ENCODE measurements at places on chromosomes 12 and 14.

GRCh38 chr14:48805315-48805714, 780.9 kb downstream of the RPS29 start:
- peak; percentile 21 for DNase-seq

DNA sequence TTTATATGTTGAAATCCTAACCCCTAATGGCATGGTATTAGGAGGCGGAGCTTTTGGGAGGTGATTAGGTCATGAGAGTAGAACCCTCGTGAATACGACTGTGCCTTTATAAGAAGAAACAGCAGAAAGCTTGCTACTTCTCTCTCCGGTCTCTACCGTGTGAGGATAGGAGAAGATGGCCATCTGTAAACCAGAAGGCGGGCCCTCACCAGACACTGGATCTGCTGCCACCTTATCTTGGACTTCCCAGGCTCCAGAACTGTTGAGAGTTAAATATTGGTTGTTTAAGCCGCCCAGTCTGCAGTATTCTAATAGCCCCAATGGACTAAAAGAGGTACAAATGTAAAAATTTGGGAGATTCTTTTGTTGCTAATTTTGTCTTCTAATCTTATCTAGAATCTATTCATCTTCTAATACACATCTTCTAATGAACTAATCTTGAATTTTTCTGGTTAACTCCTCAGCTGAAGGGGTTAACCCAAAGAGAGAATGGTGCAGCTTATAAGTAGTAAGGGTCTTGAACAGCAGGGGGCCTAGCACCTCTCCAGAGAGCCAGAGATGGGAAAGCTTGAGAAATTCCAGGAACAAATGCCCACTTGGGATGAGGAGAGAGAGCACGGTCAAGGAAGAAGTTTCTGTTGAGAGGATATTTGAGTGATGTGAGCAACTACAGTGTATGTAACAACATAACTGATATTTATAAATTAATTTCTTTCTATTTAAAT, 264.0 kb upstream of the GRIP1 start:
- DNase-seq, result no peak

DNA sequence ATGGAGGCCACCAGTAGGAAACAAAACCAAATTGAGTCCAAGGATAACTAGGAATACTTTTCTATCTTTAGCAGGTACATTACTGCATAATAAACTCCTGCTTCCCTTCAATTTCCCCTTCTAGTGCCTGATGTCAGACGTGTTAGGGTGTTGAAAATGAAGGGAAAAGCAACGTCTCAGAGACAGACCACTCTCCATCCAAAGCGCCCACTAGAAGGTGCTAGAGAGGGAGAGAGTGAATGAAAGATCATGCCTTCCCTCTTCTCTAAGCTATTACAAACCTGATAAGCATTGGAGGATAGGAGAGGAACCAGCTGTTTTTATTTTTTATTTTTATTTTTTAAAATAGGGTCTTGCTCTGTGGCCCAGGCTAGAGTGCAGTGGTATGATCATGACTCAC, 64.1 kb downstream of the ZNF641 start:
- peak; percentile 26 for DNase-seq

DNA sequence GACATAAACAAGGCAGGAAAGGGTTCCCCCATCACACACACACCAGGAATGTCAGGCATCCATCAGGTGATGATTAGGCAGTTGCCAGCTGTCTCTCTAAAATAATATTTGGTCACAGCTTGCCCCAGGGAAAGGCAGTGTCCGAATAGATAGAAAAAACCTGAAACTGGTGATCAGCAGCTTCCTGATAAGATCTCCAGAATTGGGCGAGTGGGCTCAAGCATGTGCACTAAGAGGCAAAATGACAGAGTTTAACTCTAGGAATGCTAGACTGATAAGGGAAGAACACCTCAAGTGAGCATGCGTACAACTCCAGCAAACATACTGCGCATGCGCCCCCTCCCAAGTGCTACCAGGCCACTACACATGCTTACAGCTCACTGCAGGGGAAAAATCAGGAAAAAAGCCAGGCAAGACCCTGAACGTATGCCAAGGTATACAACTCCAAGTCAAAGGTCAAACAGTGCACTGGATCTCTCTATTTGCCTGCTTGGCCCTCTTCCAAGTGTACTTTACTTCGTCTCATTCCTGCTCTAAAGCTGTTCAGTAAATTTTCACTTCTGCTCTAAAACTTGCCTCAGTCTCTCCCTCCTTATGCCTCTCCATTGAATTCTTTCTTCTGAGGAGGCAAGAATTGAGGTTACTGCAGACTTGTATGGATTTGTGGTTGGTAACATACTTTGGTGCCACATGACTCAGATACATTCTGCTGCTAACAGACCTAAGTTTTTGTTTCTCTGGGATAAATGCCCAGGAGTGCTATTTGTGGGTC, 73.5 kb upstream of the VASH1 start:
- no peak for DNase-seq

DNA sequence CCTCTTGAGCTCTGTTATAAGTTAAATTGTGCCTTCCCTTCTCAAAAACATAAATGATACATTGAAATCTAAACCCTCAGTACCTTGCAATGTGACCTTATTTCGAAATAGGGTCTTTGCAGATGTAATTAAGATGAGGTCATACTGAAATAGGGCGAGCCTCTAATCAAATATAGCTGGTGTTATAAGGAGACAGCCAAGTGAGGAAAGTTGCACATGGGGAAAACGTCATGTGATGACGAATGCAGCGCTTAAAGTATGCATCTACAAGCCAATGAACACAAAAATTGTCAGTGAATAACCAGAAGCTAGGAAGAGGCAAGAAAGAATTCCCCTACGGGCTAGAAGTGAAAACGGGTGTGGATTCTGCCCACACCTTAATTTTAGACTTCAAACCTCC, 305.2 kb upstream of the FOXG1 start:
- no peak for DNase-seq

- no peak for DNase-seq
Measured at GRCh38 chr12:101761781-101762180, 22.5 kb upstream of the SYCP3 start.

DNA sequence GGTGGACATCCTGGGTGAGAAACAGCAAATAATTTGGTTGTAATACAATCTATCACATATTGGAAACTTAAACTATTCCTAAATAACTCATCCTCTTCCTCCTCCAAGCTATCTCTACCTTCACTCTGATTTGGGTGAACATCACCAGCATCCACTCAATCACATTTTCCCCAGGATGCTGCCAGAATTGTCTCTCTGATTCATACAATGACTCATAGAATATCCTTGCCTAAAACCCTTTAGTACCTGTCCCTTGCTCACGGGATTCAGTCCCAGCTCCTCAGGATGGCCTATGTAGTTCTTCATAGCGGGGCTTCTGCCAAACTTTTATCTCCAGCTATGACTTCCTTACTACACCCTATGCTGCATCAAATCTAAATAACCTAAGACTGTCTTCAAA, 146.8 kb downstream of the EMP1 start:
- DNase-seq, result no peak

DNA sequence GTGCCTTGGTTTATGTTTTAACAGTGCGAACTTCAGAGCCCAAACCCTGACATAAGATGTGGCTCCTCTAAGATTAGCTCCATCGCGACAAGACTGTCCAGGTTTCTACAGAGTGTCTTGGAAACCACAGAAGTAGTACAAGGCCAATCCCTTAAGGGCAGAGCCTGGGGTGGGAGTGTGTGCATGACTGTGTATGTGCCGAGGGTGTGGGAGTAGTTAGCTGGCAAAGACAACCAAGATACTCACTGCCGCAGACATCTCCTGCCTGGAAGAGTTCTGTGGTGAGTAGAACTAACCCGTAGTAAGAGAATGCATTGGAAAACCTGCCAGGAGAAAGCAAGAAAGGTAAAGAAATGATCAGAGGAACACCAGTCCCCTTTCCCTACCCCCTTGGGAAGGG, 54.1 kb downstream of the DAO start:
- DNase-seq, result no peak

DNA sequence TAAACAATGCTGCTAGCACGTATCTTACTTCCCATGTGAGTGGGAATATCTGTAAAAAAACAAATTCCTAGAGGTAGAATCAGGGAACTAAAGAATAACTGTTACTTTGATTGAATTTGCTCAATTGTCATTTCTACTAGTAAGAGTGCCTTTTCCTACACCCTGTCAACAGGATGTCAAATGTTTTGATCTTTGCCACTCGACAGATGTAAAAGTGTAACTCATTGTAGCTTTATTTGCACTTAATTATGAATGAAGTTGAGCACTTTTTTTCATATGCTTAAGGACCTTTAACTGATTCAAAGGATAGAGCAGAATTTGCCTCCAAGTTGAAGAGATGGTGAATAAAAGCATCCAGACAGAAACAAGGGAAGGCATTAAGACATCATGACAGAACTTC, 104.5 kb downstream of the PPP1R12A start:
- no peak for DNase-seq

GRCh38 chr12:71465796-71466195, 26.2 kb downstream of the LGR5 start:
- no peak for DNase-seq

DNA sequence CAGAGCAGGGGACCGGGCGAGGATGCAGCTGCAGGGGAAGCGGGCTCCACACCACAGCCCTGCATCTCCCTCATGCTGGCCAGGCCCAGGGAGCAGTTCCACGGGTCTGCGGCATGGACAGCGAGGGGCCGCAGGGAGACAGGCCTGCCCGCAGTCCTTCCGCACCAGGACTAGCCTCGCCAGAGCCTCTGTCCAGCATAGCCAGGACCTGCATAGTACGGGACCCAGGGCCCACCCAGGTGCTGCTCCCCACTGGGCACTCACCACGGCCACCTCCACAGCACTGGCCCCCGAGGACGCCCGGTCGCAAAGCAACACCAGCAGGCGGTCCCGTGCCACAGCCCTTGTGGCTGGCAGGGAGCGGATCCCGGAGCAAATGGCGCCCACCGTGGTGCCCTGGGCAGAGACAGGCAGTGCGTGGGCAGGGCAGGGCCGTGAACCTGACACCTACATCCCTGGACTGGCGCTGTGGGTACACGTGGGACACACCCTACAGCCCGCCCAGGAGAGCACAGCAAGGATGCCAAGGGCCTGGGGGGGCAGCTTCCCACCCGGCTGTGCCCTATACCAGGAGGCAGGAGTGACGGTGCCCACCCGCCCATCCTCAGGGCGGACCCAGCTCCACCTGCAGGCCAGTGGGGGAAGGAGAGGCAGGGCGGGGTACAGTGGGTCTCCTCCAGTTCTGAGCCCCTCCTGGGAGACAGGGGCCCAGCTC, 23.8 kb downstream of the JAG2 start:
- no peak for DNase-seq
